Immature natural killer cell (primary cell): ENCODE measurements at places on chromosomes 3 and 15.

- H3K27me3 ChIP-seq = no peaks in the 10 kb centered on the region
- H3K36me3 ChIP-seq = no peaks in the 10 kb centered on the region
- DNase-seq = no peak
- no peak overlapping the region for H3K4me3 ChIP-seq
- H3K4me1 ChIP-seq = no peaks in the 10 kb centered on the region
Measured at GRCh38 chr15:47384776-47385175, 332.5 kb upstream of the SEMA6D start.

DNA sequence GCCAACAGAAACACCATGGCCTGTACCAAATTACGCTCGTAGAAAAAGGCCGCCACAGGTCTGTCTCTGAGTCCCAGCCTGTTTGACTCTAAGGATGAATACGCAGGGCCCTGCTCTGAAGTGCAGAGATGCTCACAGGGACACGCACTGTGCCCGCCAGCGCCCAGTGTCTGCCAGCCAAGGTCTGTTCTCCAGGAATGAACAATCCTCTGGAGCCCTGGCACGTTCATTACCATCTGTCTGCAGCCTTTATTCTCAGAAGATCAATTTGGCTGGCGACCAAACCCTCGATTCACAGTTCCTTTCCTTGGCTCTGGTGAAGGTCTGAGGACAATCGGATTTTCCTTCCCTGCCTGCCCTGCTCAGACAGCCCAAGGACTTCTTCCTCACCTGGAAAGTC, 66.3 kb downstream of the NIPA2 start:
- no peaks in the 10 kb centered on the region for H3K27me3 ChIP-seq
- no peak overlapping the region for H3K4me3 ChIP-seq
- H3K4me1 ChIP-seq = no peaks in the 10 kb centered on the region

DNA sequence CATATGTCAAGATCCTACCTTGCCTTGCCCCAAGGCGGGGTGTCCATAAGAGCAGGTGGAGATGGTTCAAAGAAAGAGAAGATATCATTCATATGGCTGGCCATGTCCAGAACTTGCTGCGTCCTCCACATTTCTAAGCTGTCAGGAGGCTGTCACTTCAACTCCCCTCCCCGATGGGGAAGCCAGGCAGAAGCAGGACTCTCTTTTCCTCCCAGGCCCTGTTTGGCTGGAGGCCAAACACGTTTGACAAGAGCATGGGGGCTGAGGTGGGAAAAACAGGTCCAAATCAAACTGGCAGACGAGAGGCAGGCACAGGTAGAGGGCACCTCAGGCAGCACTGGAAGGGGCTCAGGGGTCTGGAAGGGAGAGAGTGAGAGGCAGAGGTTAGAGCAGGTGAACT, 37.7 kb downstream of the MESD start:
- no peak overlapping the region for H3K4me3 ChIP-seq
- H3K27ac ChIP-seq = no peak overlapping the region
- DNase-seq = no peak
- H3K36me3 ChIP-seq = peaks cover 41% of the 10 kb centered on the region
- H3K4me1 ChIP-seq = peaks cover 11% of the 10 kb centered on the region

DNA sequence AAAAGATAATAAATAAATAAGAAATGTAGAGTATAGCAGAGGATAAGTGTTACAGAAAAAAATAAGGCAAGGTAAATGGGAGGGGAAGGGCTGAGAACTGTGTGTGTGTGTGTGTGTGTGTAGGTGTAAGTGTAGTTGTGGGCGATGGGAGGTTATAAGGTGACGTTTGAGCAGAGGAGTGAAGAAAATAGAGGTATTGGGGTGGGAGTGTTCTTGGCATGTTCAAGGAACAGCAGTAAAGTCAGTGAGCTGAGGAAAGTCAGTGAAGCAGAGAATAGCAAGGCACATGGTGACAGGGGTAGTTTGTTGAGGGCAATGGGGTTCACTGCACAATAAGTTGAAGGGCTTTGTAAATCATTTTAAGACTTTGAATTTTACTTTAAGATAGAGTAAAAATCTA, 30.9 kb upstream of the ZNF148 start:
- H3K4me3 ChIP-seq = no peak overlapping the region
- peaks cover 3% of the 10 kb centered on the region for H3K27me3 ChIP-seq
- no peak for DNase-seq

GRCh38 chr3:54928046-54928770, at the start of gene LRTM1:
TSS of gene LRTM1 (minus strand) at chr3:54928059. CDS start at chr3:54927911, 148 bp downstream.
- no peak within 1 kb of the TSS for H3K27ac ChIP-seq
- H3K36me3 ChIP-seq = no peaks in the 10 kb centered on the region
- peaks cover 2% of the 10 kb centered on the region for H3K27me3 ChIP-seq
- no peaks in the 10 kb centered on the region for H3K4me1 ChIP-seq

DNA sequence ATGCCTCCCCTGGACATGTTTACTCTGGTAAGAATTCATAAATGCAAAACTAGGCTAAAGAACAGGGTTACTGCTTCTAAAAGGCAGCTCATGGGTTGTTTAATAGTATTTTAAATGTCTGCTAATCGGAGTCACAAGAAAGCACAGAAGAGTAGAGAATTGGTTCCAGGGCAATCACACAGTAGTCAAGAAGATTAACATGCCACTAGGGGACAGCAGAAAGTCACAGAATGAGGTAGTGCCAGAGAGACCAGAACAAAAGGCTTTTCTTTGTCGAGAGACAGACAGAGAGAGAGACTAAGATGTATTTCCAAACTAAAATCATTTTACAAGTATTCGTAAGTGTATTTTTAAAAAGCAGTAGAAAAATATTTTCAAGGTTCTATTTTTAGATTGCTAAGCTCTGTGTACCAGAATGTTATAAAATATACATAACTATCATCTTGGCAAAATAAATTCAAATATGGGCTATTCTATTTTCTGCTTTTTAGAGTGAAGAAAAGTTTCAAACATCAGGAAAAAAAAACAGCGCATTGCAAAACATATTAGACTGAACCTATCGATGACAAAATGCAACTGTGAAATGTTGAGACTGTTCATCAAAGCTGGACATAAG, 78.3 kb upstream of the CDIN1 start:
- no peaks in the 10 kb centered on the region for H3K36me3 ChIP-seq
- no peak overlapping the region for H3K27ac ChIP-seq
- no peaks in the 10 kb centered on the region for H3K27me3 ChIP-seq
- no peak overlapping the region for H3K4me3 ChIP-seq

GRCh38 chr3:12513694-12514446, 29.6 kb downstream of the TSEN2 start:
- H3K36me3 ChIP-seq = peaks cover 15% of the 10 kb centered on the region
- no peaks in the 10 kb centered on the region for H3K4me1 ChIP-seq
- no peak for DNase-seq
- H3K27me3 ChIP-seq = peaks cover 2% of the 10 kb centered on the region
- H3K27ac ChIP-seq = no peak overlapping the region
- no peak overlapping the region for H3K4me3 ChIP-seq

DNA sequence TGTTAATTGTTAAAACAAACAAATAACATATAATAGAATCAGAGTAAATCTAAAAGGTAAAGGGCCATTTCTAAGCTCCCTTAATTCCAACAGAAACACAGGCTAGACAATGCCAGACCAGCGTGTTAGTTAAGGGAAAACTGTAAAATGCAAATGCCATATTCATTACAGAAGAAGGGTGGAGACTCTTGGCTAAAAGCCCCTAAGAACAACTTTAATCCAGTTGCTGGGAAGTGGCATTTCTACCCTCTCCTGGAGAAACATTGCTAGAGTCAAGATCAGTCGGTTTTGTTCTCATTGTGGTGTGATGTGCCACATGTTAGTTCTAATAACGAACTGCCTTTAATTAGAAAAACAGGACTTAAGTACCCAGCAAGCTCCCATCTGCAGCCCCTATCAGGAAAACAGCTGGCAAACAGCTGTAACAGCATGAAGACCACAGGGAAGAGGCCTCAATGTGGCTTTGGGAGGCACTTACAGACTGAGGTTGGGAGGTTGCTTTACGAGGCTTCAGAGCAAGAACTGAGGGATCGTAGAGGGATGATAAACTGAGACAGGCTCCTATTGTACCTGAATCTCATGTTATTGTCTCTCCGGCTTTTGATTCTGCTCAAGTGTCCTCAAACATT, 1134.8 kb downstream of the ROBO1 start:
- no peaks in the 10 kb centered on the region for H3K4me1 ChIP-seq
- H3K27ac ChIP-seq = no peak overlapping the region
- no peak overlapping the region for H3K4me3 ChIP-seq
- DNase-seq = no peak
- H3K27me3 ChIP-seq = no peaks in the 10 kb centered on the region

GRCh38 chr3:182246870-182247269, 535.1 kb downstream of the SOX2 start:
- H3K4me3 ChIP-seq = no peak overlapping the region
- no peak overlapping the region for H3K27ac ChIP-seq
- no peaks in the 10 kb centered on the region for H3K27me3 ChIP-seq

- no peaks in the 10 kb centered on the region for H3K27me3 ChIP-seq
- H3K4me3 ChIP-seq = no peak overlapping the region
- H3K27ac ChIP-seq = no peak overlapping the region
- DNase-seq = no peak
Measured at GRCh38 chr3:173785004-173785403, 387.5 kb downstream of the NLGN1 start.

GRCh38 chr3:149527531-149528339, 53.2 kb downstream of the TM4SF4 start:
- peak overlapping the region; percentile 74 for H3K4me3 ChIP-seq
- H3K36me3 ChIP-seq = peaks cover 3% of the 10 kb centered on the region
- peaks cover 48% of the 10 kb centered on the region for H3K4me1 ChIP-seq
- peaks cover 10% of the 10 kb centered on the region for H3K27me3 ChIP-seq
- no peak overlapping the region for H3K27ac ChIP-seq

GRCh38 chr15:52783191-52783829, 6.8 kb downstream of the ONECUT1 start:
- peaks cover 21% of the 10 kb centered on the region for H3K27me3 ChIP-seq
- no peak overlapping the region for H3K4me3 ChIP-seq
- no peak overlapping the region for H3K27ac ChIP-seq
- H3K36me3 ChIP-seq = no peaks in the 10 kb centered on the region

GRCh38 chr15:33206366-33206765, 11.9 kb upstream of the FMN1 start:
- no peak overlapping the region for H3K27ac ChIP-seq
- H3K4me3 ChIP-seq = no peak overlapping the region
- peaks cover 10% of the 10 kb centered on the region for H3K4me1 ChIP-seq
- no peaks in the 10 kb centered on the region for H3K36me3 ChIP-seq
- no peak for DNase-seq
- peaks cover 3% of the 10 kb centered on the region for H3K27me3 ChIP-seq

DNA sequence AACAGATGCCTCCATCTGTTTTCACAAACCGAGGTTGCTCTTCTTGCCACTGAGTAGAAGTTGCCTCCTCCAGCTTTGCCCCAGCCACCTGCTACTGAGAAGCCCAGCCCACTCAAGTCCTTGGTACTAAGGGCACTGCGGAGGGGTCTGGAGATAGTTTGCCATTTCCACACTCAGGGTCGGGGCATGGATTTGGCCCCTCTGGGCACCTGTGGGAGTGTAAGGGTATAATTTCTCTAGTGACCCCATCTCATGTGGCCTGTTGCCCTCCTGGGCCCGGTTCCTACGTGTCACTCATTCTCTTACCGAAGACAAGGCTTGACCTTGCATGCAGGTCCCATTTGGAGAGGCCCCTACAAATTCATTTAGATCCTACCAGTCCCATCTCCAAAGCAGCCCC, 79.0 kb downstream of the THSD4 start:
- peaks cover 7% of the 10 kb centered on the region for H3K27me3 ChIP-seq
- no peak overlapping the region for H3K27ac ChIP-seq
- no peaks in the 10 kb centered on the region for H3K36me3 ChIP-seq
- no peaks in the 10 kb centered on the region for H3K4me1 ChIP-seq
- no peak overlapping the region for H3K4me3 ChIP-seq

- no peak overlapping the region for H3K4me3 ChIP-seq
- H3K4me1 ChIP-seq = no peaks in the 10 kb centered on the region
- no peak overlapping the region for H3K27ac ChIP-seq
- H3K36me3 ChIP-seq = no peaks in the 10 kb centered on the region
Measured at GRCh38 chr3:171574556-171575240, 114.5 kb upstream of the TNIK start.

DNA sequence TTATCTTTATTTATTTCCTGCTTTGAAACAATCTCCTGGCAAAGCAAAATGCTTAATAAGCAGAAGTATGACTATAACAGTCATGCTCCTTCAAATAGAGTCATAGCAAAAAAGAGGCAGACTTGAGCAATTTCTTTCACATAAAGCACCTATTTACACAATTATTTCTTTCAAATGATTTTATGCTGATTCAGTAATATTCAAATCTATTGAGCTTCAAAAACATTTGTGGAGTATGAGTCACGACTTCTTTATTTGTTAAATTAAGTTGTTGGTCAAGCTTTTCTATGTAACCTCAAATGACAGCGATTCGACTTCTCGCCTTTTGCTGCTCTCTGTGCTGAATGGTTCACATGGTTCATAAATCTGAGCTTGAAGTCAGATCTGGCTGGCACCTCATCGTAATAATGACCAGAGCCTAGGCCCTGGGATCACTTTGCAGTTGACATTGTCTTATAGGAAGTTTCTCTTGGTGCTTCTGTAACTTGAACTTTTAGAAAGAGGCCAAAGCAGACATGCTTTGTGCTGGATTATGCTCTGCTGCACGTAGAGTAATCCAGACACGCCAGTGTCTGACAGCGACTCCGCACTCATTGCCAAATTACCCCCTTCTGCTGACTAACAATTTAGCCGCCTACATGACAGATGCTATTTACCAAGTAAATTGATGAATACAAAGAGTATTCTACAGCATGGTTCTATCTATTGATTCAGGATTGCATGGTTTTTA, 139.0 kb downstream of the MCTP2 start:
- H3K27ac ChIP-seq = no peak overlapping the region
- peaks cover 7% of the 10 kb centered on the region for H3K27me3 ChIP-seq
- DNase-seq = no peak
- no peak overlapping the region for H3K4me3 ChIP-seq
- H3K4me1 ChIP-seq = peaks cover 7% of the 10 kb centered on the region
- peaks cover 43% of the 10 kb centered on the region for H3K36me3 ChIP-seq

DNA sequence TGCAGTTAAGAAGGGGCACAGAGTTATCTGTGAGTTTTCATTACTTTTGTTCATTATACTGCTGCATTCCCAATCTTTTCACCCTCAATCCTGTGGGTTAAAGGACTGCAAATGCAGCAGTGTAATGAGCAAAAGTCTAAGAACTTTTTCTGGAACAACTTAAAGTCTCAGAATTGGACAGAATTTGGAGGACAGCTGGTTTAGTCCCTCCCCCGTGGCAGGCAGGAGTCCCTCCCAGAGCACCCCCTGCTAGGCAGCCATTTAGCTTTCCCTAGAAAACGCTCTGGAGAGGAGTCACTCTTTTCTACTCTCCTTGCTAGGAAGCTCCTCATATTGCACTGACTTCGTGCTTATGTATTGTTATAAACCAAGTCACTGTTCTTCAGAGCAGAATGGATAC, 156.3 kb upstream of the UBE2E1 start:
- H3K27ac ChIP-seq = no peak overlapping the region
- peaks cover 7% of the 10 kb centered on the region for H3K36me3 ChIP-seq
- no peak overlapping the region for H3K4me3 ChIP-seq
- peaks cover 1% of the 10 kb centered on the region for H3K27me3 ChIP-seq

- DNase-seq = no peak
- H3K36me3 ChIP-seq = no peaks in the 10 kb centered on the region
- H3K4me1 ChIP-seq = no peaks in the 10 kb centered on the region
- no peak overlapping the region for H3K27ac ChIP-seq
Measured at GRCh38 chr15:61158504-61159407, 70.3 kb downstream of the RORA start.
